Thoracic aorta (tissue), 2 donors: ENCODE measurements at places on chromosomes 12 and 14. TPM values are rescaled to one million over a fixed set of nuclear protein-coding genes. Genes with fewer than 3 reads are reported as not detected.

DNA sequence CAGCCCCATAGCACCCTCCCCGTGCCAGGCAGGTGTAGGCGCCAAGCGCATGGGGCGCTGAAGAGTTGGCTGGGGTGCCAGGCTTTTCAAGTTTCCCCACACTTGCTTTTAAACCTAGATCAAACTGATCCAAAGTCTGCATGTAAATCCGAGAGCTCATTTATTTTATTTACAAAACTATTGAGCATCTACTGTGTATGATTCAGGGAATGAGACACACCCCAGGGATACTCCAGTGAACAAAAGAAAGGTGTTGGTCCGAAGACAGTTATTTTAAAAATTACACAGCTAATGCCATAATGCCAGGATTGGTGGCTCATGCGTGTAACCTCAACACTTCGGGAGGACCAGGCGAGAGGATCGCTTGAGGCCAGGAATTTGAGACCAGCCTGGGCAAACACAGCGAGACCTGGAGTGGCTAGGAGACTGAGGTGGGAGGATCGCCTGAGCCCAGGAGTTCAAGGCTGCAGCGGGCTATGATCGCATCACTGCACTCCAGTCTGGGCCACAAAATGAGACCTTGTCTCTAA is 780 bp upstream of the SLC41A2 start:
- H3K27ac ChIP-seq, result peak overlapping the region; percentile 90
- H3K4me3 ChIP-seq, result peak overlapping the region; percentile 86
- H3K4me1 ChIP-seq, result peaks cover 38% of the 10 kb centered on the region
- no peak for DNase-seq

- no peak for DNase-seq
- no peaks in the 10 kb centered on the region for H3K36me3 ChIP-seq
- no peak overlapping the region for H3K27ac ChIP-seq
- no peaks in the 10 kb centered on the region for H3K4me1 ChIP-seq
- no peaks in the 10 kb centered on the region for H3K27me3 ChIP-seq
Observed at GRCh38 chr14:59619061-59619460, 42.4 kb upstream of the CCDC175 start.

- H3K27ac ChIP-seq, result no peak overlapping the region
- no peaks in the 10 kb centered on the region for H3K36me3 ChIP-seq
- DNase-seq, result no peak
- no peaks in the 10 kb centered on the region for H3K4me1 ChIP-seq
- no peak overlapping the region for H3K4me3 ChIP-seq
Observed at GRCh38 chr12:119006746-119007145, 25.4 kb downstream of the SRRM4 start.

ATL1 gene
- 14.3 TPM for total RNA-seq

- no peak overlapping the region for H3K4me3 ChIP-seq
- H3K4me1 ChIP-seq, result peaks cover 14% of the 10 kb centered on the region
- no peak overlapping the region for H3K27ac ChIP-seq
- no peaks in the 10 kb centered on the region for H3K36me3 ChIP-seq
- H3K27me3 ChIP-seq, result no peaks in the 10 kb centered on the region
- DNase-seq, result no peak
Observed at GRCh38 chr12:14907953-14908352, 22.3 kb upstream of the MGP start.

DNA sequence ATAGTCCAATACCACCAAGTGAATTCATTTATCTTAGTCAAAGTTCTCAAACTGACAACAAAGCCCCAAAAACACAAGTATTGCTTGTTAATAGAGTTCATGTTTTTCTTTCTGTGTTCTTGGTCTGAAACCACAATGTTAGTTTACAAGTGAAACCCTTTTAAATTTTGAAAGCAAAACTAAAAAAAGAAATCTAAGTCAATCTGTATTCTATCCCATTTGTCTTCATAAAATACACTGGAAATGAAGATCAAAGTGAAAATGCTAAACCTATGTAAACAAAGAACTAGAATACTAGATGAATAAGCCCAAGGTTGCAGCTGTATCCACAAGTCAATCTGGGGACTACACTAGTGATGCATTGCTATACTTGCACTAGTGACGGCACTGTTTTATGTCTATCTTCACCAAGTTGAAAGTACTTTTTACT is 10.4 kb downstream of the MAP4K5 start:
- H3K36me3 ChIP-seq, result no peaks in the 10 kb centered on the region
- peak overlapping the region; percentile 35 for H3K27ac ChIP-seq
- peaks cover 36% of the 10 kb centered on the region for H3K4me1 ChIP-seq
- DNase-seq, result no peak
- no peaks in the 10 kb centered on the region for H3K27me3 ChIP-seq
- H3K4me3 ChIP-seq, result peak overlapping the region; percentile 33

DNA sequence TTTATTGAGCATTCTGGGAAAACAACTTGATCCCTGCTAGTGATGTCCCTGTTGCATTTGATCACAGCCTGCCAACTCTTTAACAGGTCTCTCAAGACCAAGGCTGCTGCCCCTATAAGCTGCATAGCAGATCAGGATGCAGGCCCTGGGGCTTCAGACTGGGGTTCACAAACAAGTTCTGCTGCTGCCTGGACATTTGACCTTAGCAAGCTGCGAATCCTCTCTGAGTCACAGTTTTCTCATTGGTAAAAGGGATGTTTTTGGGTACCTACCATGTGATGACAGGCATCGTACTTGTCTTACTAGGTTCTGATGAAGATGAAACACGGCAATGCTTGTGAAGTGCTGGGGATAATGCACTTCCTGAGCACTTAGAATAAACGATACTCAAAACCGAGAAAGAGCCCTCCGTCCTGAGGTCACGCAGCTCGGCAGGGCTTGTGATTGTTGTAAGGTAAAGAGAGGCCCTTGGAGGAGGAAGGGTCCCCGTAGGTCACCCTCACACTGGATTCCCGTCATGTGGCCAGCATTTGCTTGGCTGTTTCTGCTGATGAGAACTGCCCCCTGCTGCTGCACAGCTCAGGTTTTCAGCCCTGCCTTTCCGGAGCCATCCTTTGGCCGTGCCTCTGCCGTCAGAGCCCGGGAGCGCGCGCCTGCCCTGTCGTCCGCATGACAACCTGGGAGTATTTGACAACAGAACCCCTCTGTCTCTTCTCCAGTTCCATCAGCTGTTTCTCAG is 39.1 kb downstream of the TSPAN9 start:
- H3K4me3 ChIP-seq, result no peak overlapping the region
- DNase-seq, result no peak
- H3K36me3 ChIP-seq, result peaks cover 4% of the 10 kb centered on the region
- peaks cover 35% of the 10 kb centered on the region for H3K4me1 ChIP-seq

SETD1B gene
- 21.9 TPM for total RNA-seq

PROX2 gene
- total RNA-seq, result not detected

DNA sequence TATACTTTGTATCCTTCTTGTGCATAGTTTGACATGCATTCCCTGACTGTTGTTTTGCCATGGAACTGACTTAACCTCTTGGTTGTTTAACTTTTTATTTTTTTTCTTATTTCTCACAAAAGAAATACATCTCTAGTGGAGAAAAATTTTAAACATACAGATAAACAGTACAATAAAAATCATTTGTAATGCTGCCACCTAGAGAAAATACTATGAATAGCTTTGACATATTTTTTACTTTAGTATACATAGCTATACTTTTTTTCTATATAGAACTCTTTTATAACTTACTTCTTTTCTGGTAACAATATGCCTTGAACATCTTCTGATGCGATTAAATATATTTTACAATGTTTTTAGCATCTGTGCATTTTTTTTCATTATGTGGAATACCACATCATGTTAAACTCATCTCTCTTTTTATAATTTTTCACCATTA is 184.5 kb downstream of the AKAP6 start:
- no peak for DNase-seq
- no peak overlapping the region for H3K4me3 ChIP-seq
- peaks cover 25% of the 10 kb centered on the region for H3K4me1 ChIP-seq
- no peak overlapping the region for H3K27ac ChIP-seq

DNA sequence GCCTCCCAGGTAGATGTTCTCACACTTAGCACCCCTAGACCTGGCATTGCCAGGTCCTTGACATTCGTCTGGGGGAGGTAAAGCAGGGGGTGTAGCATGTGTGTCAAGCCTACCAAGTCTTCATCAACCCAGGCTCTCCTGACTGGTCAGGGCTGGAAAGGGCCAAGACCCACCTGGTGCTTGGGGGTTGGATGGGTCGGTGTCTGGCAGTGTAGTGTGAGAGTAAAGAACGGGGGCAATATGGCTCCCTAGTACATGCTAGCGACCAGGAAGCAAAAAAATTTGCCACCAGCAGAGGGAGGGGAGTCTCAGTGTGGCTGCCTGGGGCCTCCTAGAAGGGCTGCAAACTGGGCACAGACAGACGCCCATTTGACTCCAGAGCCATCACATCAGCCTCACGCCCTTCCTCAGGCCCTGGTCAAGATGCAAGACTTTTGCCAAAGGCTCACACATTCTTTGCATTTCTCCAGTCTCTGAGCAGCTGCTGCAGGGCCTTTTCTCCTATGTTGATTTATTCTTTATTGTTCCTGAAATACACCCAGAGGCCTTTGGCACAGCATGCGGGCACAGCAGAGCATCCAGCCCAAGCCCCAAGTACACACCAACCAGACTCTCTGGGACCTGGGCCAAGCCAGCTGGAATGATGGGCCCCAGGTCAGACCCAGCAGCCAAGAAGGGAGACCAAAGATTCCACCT is 38.3 kb upstream of the PNMA1 start:
- no peaks in the 10 kb centered on the region for H3K36me3 ChIP-seq
- no peaks in the 10 kb centered on the region for H3K27me3 ChIP-seq
- peak overlapping the region; percentile 97 for H3K27ac ChIP-seq
- H3K4me3 ChIP-seq, result peak overlapping the region; percentile 17
- DNase-seq, result peak; percentile 71
- H3K4me1 ChIP-seq, result peaks cover 84% of the 10 kb centered on the region

GRCh38 chr12:31491841-31492598 is 98.9 kb downstream of the DENND5B start:
- peak overlapping the region; percentile 13 for H3K27ac ChIP-seq
- H3K36me3 ChIP-seq, result no peaks in the 10 kb centered on the region
- no peaks in the 10 kb centered on the region for H3K27me3 ChIP-seq
- H3K4me1 ChIP-seq, result peaks cover 43% of the 10 kb centered on the region

- DNase-seq, result no peak
- H3K27ac ChIP-seq, result no peak overlapping the region
Observed at GRCh38 chr14:74824997-74825396, 50.9 kb downstream of the PROX2 start.

DNA sequence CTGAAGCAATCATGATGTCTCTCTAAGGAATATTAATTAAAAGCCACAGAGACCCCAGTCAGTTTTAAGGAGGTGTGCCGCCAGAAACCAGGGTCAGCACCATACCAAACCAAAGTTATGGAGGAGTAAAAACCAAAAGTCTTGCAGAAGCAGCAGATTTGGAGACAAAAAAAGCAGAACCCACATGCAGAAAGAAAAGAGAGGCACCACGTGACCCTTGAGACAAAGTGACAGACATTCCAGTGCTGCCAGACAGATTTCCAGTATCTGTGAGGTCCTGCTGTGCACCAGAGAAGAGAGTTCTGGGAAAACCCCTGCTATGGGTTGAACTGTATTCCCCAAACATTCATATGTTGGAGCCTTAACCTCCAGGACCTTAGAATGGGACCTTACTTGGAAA is 59.7 kb downstream of the CAPZA3 start:
- H3K4me3 ChIP-seq, result no peak overlapping the region
- DNase-seq, result no peak
- H3K36me3 ChIP-seq, result no peaks in the 10 kb centered on the region
- H3K4me1 ChIP-seq, result peaks cover 10% of the 10 kb centered on the region

DNA sequence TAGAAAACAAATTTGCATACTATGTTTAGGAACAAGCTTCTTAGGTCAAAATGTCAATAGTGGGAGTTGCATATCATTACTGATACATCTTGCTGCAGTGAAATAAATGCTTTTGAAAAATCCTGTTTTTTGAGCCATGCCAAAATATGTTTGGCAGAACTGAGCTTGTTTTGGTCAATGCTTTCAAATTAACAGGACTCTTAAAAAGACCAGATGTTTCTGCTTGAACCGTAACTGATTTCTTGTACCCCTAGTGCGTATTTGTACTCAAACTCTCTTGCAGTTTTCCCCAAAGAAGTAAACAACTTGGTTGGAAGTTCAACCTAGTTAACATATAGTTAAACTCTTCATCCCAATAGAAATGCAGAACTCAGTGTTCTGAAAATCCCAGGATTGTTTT is 3.4 kb downstream of the TRHDE start:
- H3K27ac ChIP-seq, result no peak overlapping the region
- DNase-seq, result no peak
- H3K36me3 ChIP-seq, result no peaks in the 10 kb centered on the region
- no peaks in the 10 kb centered on the region for H3K27me3 ChIP-seq
- peak overlapping the region; percentile 82 for H3K4me3 ChIP-seq

- no peak overlapping the region for H3K4me3 ChIP-seq
- peaks cover 75% of the 10 kb centered on the region for H3K36me3 ChIP-seq
- DNase-seq, result no peak
- H3K4me1 ChIP-seq, result no peaks in the 10 kb centered on the region
Observed at GRCh38 chr12:131795690-131796410, 32.3 kb upstream of the MMP17 start.

GRCh38 chr12:1592444-1593173 is 1.8 kb downstream of the FBXL14 start:
- peak overlapping the region; percentile 83 for H3K4me3 ChIP-seq
- H3K4me1 ChIP-seq, result peaks cover 56% of the 10 kb centered on the region
- DNase-seq, result no peak

DNA sequence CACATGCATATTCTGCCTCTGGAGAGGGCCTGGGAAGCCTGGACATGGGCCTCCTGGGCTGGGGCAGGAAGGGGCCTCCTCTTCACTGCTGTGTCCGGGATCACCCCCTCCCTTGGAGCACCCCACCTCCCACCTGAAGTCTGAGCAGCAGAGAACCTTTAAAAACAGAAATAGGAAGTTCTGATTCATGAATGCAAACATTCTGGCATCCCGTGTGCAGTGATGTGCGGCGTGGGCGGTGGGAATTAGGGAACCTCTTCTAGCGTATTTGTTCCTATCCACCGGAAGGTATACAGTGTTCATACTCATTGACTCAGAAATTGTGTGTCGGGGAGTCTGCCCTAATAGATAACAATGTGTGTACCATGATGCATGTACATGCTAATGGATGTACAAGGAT is 46.2 kb downstream of the C14orf132 start:
- no peak overlapping the region for H3K27ac ChIP-seq
- peaks cover 2% of the 10 kb centered on the region for H3K4me1 ChIP-seq
- no peak overlapping the region for H3K4me3 ChIP-seq
- H3K27me3 ChIP-seq, result no peaks in the 10 kb centered on the region
- peaks cover 26% of the 10 kb centered on the region for H3K36me3 ChIP-seq

AKAP5 gene
- 2.8 TPM for total RNA-seq

GRCh38 chr14:68466491-68466977 is 326.3 kb downstream of the ZFP36L1 start:
- H3K4me1 ChIP-seq, result peaks cover 15% of the 10 kb centered on the region
- H3K4me3 ChIP-seq, result peak overlapping the region; percentile 25
- DNase-seq, result no peak
- H3K36me3 ChIP-seq, result no peaks in the 10 kb centered on the region

ACADS gene
- total RNA-seq, result 18.3 TPM
